Mesothelial cell of epicardium (in vitro differentiated cells): ENCODE measurements at places on chromosomes 5 and 9.

- DNase-seq: no peak
Observed at GRCh38 chr5:73388740-73389139, 59.8 kb downstream of the FOXD1 start.

DNA sequence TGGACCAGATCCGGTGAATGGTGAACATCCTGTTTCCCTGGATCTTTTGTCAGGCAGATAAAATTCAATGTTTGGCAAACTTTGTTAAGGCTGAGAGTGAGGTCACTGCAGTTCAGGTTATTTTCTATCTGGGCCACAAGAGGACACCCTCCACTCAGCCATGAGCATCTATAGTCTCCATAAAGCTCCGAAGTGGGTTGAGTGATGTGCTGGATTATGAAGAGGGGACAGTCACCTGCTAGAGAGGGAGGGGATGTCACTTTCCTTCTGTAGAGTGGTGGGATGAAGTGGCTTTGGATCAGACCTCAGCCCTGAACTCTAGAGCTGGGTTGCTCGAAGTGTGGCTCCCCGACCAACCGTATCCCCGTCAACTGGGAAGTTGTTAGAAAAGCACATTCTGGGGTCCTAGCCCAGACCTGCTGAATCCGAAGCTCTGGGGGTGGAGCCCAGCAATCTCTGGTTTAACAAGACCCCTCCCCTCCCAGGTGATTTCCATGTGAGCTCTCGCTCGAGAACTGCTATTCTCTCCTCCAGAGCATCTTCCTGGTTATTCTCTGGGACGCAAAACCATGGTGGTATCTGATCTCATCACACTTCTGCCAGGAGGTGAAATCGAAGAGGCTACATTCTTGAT lies 31.8 kb upstream of the FGF1 start:
- no peak for DNase-seq

DNA sequence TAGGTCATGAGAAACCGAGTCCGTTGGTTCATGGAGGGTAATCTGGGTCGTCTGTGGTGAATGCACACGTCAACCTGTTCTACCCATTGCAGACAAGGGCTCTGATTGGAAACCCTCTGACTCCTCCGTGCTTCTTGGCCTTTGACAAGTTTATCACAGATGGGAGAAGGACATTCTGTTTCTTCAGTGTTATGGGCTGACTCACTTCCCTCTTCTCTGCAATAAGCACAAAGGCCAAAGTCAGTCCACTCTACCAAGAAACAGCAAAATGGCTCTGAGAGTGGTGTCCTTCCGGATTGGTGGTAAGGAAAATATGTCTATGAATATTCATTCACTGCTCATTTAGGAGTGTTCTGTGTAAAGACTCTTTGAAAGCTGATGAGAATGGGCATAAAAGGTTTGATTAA lies 89.3 kb downstream of the FEM1C start:
- DNase-seq: no peak

DNA sequence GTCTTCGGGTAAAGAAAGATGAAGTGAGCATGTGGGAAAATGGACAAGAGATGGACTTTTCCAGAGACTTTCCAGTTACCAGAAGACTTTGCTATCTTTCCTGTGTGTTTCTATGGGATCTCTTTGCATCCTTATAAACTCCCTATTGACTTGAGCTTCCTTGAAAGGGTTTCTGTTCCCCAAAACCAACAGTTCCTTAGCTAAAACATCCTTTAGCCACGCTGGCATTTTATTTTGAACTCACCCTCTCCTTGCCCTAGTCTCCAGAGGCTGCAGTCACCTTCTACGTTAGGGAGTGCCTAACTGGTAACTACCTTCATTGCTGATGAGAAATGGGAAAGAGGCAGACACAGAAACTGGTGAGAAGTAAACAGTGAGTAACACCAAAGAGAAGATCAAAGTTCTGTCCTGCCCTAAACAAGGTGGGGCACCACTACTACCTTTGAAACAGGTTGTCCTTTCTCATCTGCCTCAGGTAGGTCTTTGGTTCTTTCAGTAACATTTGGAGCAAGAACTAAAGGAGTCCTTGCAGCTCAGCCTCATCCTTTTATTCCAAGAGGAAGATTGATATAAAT lies 402.9 kb downstream of the ENC1 start:
- no peak for DNase-seq

- no peak for DNase-seq
Observed at GRCh38 chr5:176687881-176688280, 40.6 kb downstream of the TSPAN17 start.

DNA sequence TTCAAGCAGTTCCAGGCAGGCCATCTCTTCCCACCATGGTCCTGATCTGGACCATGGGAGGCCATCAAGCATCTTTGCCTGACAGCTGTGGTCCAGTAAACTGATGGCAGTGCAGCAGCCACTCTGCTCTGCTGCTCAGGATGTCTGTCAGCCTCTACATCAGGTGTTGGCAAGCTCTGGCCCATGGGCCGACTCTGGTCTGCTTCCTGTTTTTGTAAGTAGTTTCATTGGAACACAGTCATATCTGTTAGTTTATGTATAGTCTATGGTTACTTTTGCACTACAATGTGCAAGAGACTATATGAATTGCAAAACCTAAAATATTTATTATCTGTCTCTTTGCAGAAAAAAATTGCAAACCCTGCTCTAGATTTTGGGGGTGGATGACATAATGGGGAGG lies 225.0 kb downstream of the KCTD16 start:
- no peak for DNase-seq

- no peak for DNase-seq
Observed at GRCh38 chr5:169169783-169170182, 131.2 kb downstream of the SLIT3 start.

DNA sequence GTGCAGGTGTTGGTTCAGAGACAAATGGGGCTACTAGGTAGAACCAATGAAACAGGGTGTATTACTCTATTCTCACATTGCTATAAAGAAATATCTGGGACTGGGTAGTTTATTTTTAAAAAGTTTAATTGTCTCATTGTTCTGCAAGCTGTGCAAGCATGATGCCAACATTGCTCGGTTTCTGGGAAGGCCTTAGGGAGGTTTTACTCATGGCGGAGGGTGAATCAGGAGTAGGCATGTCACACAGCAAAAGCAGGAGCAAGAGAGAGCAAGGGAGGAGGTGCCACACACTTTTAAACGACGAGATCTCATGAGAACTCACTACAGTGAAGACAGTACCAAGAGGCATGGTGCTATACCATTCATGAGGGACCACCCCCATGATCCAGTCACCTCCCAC lies 134.6 kb downstream of the PIK3R1 start:
- DNase-seq: no peak

DNA sequence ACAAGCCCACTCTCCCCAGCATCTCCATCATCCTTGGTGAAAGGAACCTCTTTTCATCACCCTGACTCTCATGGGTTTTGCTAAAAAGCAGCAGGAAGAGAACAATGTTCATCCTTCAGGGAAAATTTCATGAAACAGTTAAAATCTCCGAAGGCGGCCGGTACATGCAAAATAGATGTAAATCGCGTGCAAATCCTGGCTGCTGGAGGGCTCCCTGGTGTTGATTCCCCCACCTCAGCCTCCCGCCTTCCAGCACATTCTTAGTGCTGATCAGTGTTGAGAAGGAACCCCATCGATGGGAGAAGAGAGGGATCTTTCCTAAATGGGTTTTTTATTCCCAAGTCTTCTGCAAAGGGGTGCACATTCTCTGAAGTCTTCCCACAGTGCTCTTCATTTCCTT lies 8.7 kb upstream of the GFI1B start:
- DNase-seq: no peak
